ENCODE measurements at places on chromosomes 3 and 15.

DNA sequence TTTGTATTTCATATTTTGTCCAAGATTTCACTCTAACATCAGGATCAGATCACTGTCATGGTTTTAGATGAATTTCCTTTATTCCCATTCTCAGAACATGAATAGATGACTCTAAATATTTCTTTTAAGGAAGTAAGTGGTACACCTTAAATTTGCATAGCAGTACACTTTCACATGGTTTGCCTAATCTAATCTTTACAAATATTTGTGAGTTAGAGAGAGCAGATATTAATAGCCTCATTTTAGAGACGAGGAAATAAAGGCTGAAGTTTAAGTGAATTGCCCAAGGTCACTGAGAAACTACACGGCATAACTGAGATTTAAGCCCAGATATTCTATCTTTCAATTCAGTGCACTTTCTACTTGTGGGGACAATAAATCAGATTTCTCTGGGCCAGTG, 14.2 kb downstream of the TERC start:
- DNase-seq, result no peak

- no peak for DNase-seq
Observed at GRCh38 chr15:77546050-77546501, 86.6 kb downstream of the LINGO1 start.

DNA sequence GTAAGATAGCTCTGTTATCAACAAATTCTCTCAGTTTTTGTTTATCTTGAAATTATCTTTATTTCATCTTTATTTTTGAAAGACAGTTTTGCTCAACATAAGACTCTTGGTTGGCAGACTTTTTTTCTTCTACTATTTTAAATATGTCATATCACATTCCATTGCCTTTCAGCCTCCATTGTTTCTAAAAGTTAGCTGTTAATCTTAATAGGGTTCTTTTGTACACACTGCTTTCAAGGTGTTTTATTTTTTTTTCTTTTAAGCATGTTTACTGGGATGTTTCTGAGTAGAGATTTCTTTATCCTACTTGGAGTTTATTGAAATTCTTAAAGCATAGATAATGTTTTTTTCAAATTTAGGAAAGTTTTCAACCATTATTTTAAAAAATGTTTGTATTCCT, 294.6 kb downstream of the STXBP5L start:
- no peak for DNase-seq

GRCh38 chr3:8658306-8659212, 14.0 kb upstream of the SSUH2 start:
- DNase-seq, result no peak

DNA sequence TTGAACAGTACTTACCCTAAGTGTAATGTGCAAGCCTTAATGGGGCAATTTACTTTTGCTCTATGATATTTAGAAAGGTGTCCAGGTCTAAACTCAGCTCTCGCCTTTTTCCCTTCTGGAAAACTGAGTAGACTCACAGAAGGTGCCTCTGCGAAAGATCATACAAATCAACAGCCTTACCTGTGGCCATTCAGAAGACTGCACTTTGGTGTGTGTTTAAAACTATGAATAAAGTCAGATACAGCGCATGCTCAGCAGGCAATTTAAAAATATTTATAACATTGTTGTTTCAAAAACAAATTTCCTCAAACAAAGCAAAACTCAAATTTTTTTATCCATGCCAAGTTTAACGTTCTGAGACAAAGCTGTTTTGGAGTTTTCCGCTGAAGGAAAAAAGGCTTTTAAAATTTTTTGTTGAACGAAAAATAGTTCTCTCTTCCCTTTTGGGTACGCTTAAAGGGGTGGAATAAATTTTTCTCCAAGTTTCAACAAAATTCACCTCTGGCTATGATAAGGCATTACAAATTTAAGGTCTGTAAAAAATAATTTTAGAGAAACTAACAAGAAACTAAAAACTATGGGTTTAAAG, 156.3 kb downstream of the TIGIT start:
- DNase-seq, result no peak

DNA sequence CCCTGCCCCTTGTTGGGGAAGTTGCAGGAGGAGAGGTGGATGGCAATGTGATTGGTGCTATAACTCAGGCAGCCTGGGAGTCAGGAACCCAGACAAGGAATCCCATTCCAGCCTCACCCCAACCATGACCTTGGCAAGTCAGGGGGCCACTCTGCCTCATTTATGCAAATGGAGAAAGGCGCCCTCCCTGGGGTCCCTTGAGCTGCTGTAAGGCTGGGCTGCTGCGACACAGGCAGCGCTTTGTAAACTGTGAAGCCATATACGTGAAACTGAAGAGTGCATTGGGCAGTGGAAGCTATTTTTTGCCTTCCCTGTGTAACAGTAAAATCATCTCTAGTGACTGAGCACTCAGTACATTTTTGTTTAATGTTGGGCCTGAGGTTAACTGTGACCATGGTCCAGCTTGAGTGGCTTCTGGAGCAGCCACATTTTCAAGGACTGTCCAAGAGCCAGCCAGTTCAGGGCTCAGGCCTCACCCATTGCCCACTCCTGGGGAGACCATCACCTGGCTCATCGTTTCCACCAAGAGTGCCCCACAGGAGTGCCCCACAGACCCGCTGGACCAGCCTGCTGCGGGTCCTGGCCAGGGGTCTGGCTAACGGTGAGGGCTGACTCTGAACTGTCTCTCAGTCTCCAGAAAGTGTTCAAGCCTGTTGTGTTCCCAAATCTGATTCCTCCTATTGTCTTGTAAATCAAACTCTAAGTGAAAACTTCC, 27.9 kb downstream of the KIF7 start:
- DNase-seq, result no peak

DNA sequence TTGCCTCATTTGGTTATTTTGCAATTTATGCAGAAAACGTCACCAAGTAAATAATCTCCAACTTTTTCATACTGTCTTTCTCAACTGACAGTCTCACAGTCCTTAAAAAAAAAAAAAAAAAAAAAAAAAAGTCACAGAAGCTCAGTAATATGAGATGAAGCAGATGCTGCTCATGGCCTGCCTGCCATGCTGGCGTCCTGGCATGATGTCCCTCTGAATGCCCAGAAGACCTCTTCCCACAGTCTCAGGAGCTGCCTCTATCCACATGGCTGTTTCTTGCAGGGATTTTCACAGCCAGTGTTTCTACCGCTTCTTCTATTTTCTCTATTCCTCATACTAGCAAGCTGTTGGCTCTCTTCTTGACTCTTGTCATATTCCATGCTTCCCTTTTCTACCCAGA, 87.7 kb downstream of the TGFBR2 start:
- DNase-seq, result no peak

DNA sequence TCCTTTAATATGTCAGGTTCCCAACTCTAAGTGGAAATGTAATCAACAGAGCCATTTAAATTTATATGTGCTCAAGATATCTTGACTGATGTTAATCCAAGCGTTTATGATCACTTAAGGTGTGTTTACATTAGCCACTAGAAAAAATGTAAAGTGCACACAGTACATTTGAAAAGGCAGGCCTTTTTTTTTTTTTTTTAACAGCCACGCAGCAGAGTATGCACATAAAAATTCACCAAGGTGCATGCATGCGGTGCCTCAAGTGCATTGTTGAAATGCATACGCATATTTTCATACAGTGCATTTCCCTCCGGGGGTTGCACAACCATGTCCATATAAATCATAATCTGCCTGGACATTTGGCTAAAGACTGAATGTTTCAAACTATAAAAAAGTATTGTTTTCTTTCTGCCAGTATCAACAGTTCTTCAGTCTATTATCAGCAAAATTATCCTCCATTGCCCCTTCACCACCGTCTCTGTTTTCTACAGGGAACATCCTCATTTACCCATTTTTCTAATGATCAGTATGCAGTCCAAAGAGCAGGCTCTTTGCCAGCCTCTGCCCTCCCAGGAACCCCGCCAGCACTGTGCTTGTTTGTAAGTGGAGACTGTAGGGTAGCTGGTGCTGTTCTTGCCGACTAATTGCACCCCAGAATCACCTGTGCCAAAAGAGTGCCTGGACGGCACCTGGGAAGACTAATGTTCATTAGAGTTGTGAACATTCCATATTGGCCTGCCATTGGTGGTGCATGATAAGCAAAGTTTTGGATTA, 611.2 kb upstream of the CFAP20DC start:
- DNase-seq, result no peak

Data from stimulated activated CD4-positive, alpha-beta T cell treated with anti-CD3 and anti-CD28 coated beads, Interleukin-2, amount 100 ng/mL, for 24 hours (primary cell).